ENCODE measurements at places on chromosomes 1 and 21.
A peak's percentile ranks its signal among the peaks of the same experiment; 100 is the strongest.

- DNase-seq, result no peak
Measured at GRCh38 chr1:236220473-236220872, 61.3 kb downstream of the ERO1B start.

- DNase-seq, result peak; percentile 47
Measured at GRCh38 chr1:245682638-245683628, 528.1 kb downstream of the KIF26B start.

GRCh38 chr1:71428029-71428428, 347.2 kb upstream of the ZRANB2 start:
- DNase-seq, result no peak

DNA sequence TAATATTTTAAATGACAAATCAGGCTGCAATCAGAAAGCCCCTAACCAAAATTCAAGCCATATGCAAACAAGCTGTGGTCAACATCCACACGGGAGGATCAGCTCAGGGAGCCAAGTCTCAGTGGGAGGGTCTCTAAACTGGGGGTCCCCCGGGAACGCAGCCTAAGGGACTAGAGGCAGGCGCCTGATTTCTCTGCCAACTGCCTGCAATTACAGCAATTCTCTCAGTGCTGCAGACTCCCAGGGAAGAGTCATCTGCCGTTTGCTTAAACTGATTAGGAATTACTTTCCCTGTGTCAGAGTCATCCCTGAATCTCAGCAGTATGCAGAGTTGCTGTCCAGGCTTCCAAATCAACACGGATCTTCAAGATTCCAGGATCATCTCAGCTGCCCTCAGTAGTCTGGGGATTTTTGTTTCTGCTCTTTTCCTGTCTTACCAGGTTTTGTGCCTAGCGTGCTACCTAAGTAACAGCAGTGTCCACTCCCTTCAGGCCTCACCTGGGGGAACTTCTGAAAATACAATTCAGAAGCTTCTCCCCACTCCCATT, 247.8 kb downstream of the RRAGC start:
- no peak for DNase-seq

DNA sequence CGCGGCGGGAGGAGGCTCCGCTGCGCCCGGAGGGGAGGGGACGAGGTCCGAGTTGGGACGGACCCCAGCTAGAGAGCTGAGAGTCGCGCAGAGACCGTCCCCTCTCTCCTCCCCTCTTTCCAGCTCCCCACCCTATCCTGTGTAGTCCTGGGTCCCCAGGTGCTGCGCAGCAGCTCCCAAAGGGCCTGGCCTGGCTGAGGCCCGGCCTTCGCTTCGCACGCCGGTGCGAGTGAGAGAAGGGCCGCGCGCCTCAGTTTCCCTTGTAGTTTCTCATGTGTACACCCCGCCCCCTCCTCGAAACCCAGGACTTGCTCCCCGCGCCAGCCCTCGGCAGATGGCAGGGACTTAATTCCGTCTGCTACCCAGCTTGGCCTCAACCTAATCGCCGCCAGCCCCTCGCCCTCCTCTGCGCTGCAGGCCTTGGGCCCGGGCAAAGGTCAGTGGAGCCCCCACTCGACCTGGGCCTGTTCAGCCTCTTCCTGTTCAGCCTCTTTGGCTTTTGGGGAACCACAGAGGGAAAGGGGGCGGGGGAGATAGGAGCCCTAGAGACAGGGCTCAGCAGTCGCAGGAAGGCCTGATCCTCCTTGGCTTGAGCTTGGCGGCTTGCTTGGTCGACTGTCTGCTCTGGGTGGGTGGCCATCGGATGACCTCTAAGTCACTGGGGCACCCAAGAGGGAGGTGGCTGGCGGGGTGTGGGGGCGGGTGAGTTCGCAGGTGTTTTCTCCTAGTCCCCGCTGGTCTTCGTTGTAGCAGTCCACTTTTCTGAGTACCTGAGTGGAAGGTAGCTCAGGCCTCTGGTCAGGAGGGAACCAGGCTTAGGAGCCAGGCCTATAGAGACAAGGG, 1.0 kb downstream of the ZNF687 start:
- peak; percentile 69 for DNase-seq

- DNase-seq, result peak; percentile 23
Measured at GRCh38 chr1:180816132-180816531, 96.6 kb upstream of the KIAA1614 start.

DNA sequence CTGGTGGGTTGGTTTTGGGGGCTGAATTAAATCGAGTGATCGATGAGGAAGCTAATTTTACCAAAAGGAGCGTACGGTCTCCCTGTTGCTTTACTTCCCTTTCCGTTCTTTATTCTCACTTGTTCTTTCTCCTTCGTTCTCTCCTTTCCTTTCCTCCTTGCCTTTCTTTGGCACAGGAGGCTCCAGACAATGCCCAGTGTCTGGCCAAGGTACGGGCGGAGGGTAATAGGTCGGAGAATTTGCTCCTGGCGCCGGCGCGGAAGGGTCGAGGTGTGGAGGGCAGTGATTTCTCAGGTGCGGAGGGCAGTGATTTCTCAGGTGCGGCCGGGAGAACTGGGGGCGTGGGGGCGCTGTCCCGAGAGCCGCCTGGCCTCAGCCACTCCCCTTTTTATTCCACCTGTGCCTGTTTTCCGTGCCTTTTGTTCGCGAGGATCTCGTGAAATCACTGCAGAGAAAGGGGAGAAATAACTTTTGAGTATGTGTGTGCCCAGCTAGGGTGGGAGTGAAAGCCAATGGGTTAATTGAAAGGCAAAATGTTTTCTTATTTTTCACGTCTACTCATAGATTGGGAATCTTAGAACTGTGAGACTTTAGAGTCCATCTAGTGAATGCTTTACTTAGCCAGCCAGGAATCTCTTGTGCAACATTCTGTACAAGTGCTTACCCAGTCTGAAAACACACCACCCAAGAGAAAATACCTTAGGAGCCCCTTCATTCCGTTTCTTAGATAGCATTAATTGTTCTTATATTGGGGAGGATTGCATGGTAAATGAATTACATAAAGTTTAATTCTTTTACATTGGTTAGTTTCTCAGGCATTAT, 1.3 kb downstream of the FNBP1L start:
- DNase-seq, result peak; percentile 83

DNA sequence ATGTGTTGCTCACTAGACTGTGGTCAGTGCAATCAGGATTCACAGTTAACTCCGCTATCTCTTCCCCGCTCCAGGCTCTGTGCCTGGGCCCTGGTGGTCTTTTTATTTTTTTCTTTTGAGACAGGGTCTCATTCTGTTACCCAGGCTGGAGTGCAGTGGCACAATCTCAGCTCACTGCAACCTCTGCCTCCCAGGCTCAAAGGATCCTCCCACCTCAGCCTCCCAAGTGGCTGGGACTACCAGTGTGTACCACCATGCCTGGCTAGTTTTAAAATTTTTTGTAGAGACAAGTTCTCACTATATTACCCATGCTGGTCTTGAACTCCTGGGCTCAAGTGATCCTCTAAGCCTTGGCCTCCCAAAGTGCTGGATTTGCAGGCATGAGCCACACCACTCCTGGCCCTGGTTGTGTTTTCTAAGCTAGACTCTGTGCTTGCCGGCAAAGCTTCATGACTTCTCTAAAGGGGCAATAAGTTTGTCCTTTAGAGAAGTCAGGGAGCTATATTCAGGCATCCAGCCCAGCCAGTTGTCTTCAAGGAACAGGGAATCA, 1.4 kb downstream of the RCSD1 start:
- no peak for DNase-seq

- DNase-seq, result no peak
Measured at GRCh38 chr1:161260376-161261260, 2.1 kb downstream of the PCP4L1 start.

DNA sequence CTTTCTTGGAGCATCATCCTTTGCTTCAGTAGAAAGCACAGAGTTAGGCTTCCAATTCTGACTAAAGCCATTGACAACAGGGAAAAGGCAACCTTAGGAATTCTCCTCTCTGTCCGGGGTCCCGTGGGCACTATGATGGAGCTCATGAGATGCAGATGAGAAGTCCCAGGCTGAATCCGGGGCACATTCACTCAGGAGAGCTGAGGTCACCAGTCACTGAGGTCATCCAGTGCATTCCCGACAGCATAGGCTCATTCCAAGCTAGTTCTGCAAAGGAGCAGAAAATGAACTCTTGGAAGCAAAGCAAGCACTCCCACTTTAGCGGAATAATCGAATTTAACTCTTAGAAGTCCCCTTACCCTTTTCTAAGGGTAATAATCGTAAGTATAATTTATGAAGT, 6.8 kb downstream of the CR1 start:
- no peak for DNase-seq

DNA sequence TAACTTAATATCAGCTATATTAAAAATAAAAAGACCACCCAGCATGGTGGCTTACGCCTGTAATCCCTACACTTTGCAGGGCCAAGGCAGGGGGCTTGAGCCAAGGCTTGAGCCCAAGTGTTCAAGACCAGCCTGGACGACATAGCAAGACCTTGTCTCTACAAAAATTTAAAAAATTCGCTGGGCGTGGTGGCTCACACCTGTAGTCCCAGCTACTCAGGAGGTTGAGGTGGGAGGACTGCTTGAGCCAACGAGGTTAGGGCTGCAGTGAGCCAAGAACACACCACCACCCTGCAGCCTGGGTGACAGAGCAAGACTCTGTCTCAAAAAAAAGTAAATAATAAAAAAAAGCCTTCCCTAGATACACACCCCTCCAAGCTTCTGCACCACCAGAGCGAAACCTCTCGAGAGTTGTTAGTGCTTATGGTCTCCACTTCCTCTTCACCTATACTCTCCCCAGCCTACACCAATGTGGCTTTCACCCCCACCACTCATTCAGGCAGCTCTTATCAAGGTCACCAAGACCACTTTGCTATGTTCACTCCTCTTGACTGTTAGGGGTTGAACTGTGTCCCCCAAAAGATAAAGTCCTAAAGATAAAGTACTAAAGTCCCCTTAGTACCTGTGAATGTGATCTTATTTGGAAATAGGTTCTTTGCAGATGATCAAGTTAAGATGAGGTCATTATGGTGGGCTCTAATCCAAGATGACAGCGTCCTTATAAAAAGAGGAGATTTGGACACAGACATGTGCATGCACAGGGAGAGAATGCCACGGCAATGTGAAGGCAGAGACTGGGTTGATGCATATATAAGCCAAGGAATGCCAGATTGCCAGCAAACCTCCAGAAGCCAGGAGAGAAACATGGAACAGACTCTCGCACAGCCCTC, 6.8 kb upstream of the PPP1R15B start:
- DNase-seq, result no peak

- DNase-seq, result peak; percentile 52
Measured at GRCh38 chr21:22575165-22575584, 1577.0 kb downstream of the NCAM2 start.

DNA sequence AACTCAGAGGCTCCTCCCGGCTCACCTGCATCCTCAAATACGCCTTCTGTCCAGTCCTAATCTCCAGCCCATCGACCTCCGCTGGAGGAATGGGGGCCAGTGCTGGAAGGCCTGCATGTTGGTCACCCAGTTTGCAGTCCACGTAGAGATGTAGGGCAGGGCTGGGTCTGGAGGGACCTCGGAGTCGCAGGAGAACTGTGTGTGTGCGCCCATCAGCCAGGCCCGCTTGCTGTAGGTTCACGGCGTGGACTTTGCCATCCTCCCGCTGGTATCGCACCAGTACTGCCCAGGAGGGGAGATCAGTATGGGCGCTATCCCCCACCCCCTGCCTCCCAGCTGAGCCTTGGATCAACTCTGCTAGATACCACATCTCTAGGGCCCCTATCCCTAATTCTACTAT, 2.7 kb downstream of the THBS3 start:
- DNase-seq, result no peak

GRCh38 chr1:204574865-204575163, 58.6 kb downstream of the MDM4 start:
- peak; percentile 77 for DNase-seq

GRCh38 chr21:26659182-26659581, 86.1 kb upstream of the CYYR1 start:
- DNase-seq, result no peak

- no peak for DNase-seq
Measured at GRCh38 chr1:84742653-84743052, 52.4 kb upstream of the SSX2IP start.

- peak; percentile 60 for DNase-seq
Measured at GRCh38 chr1:174262349-174263241, 103.3 kb downstream of the RABGAP1L start.

DNA sequence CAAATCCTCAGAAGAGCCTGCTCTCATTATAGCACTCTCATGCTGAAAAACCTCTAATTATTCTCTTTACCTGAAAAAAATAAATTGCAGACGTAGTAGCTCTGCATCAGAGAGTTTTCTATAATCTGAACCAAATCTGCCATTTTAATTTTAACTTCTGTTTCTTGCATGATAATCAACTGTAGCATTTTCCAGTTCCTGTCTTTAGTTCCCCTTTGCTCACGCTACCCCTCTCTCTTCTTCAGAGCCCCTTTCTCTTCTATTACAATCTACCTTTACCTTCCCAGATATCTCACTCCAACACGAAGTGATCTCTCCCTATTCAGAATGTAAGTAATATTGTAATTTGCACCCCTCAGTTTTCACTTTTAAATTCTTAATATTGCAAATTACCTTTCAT, 31.4 kb downstream of the FMO1 start:
- DNase-seq, result no peak

DNA sequence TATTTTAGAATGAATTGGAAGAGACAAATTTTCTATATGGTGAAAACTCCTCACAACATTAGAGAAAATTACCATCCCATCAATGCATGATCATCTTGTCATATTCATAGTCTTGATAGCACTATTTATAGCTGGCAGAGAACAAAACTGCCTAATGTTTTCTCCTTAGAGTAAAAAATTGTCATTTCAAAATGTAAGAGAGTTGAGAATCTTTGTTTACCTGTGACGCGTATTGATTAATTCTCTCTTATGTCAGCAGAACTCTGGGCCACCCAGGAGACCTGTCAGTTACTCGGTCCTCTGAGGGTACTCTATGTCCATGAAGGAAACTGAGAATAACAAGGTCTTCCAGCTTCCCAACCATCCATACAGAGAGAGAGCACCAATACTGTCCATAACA, 381.4 kb upstream of the ZP4 start:
- DNase-seq, result no peak

GRCh38 chr1:56967900-56968832, 2.4 kb upstream of the C8B start:
- DNase-seq, result no peak

- DNase-seq, result no peak
Measured at GRCh38 chr1:26719205-26719604, 23.4 kb downstream of the ARID1A start.

DNA sequence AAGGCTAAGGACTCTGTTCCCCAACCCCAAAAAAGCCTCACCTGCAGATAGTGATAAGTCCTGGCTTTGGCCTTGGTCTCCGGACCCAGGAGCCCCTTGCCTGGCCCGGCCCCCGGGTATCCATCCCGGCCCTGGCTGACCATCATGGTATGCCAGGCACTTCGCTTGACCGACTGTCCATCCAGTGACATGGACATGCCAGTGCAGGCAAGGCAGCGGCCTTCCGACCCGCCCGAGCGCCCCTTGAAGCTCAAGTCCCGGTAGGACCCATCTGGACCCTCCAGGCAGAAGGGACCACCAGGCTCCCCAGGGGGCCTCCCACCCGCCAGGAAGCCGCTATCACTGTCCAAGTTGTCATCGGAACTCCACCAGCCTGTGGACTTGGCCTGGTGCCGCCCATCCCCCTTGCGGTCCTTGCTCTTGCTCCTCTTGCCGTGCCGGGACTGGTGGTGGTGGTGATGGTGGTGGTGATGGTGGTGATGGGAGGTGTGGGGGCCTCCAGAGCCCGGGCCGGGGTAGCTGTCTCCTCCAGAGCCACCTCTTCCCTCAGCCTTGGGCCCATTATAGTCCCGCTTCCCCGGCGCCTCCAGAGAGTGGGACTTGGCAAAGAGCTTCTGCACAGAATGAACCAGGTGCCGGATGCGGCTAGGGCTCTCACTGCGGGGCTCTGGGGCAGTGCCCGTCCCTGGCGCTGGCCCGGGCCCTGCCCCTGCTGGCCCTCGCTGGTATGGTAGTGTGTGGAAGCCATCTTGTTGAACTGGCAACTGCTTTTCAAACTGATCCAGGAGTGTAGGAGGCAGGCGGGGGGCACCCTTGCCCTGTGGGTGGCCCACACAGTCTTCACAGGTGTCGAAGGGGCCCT, 25.0 kb downstream of the DLGAP3 start:
- DNase-seq, result no peak
